Thyroid gland (tissue), 4 donors: ENCODE measurements at places on chromosomes 12 and 14. TPM values are rescaled to one million over a fixed set of nuclear protein-coding genes. Genes with fewer than 3 reads are reported as not detected.
A peak's percentile ranks its signal among the peaks of the same experiment; 100 is the strongest.

The DEGS2 gene
- 5.0 TPM for total RNA-seq

The PPFIA2 gene
- 2.0 TPM for total RNA-seq

The TPH2 gene
- not detected for total RNA-seq

GRCh38 chr12:127334912-127335644, 931.9 kb upstream of the TMEM132C start:
- H3K27ac ChIP-seq, result no peak overlapping the region
- H3K4me3 ChIP-seq, result no peak overlapping the region
- no peaks in the 10 kb centered on the region for H3K36me3 ChIP-seq
- no peak for DNase-seq

The CLEC4C gene
- total RNA-seq, result not detected

GRCh38 chr14:61266436-61266835, 14.7 kb downstream of the TMEM30B start:
- H3K27ac ChIP-seq, result no peak overlapping the region
- DNase-seq, result no peak
- no peaks in the 10 kb centered on the region for H3K27me3 ChIP-seq

GRCh38 chr14:64174922-64175782, 119.0 kb downstream of the ESR2 start:
- DNase-seq, result no peak
- H3K27me3 ChIP-seq, result no peaks in the 10 kb centered on the region
- no peaks in the 10 kb centered on the region for H3K4me1 ChIP-seq
- no peak overlapping the region for H3K4me3 ChIP-seq
- peak overlapping the region; percentile 9 for H3K27ac ChIP-seq

The RAD52 gene
- 27.4 TPM for total RNA-seq

- H3K4me1 ChIP-seq, result peaks cover 36% of the 10 kb centered on the region
- no peaks in the 10 kb centered on the region for H3K36me3 ChIP-seq
- H3K27ac ChIP-seq, result peak overlapping the region; percentile 99
- peak; percentile 54 for DNase-seq
These were observed 17.1 kb upstream of the TBX3 start for GRCh38 chr12:114701104-114701414.

DNA sequence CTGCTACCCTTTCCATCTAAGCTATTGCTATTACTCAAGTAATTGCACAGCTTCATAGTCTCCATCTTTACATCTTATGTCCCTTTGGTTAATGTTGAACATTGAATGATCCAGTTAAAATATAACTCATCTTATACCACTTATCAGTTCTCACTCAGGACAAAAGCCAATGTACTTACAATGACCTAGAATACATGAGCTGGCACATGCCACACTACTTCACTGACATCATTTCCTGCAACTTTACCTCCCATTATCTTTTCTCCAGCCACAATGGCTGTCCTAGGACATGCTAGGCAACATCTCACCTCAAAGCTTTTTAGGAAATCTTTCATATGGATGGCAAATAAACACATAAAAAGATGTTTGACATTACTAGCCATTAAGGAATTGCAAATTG, 309.2 kb downstream of the FOXG1 start:
- H3K4me1 ChIP-seq, result no peaks in the 10 kb centered on the region
- no peaks in the 10 kb centered on the region for H3K27me3 ChIP-seq
- DNase-seq, result no peak
- H3K4me3 ChIP-seq, result no peak overlapping the region

- no peaks in the 10 kb centered on the region for H3K27me3 ChIP-seq
- H3K27ac ChIP-seq, result no peak overlapping the region
- H3K36me3 ChIP-seq, result no peaks in the 10 kb centered on the region
These were observed 164.6 kb downstream of the TMEM117 start for GRCh38 chr12:44000309-44000952.

The DPY19L2 gene
- 63.4 TPM for total RNA-seq

GRCh38 chr12:72261885-72262284, 10.3 kb upstream of the TRHDE start:
- H3K36me3 ChIP-seq, result no peaks in the 10 kb centered on the region
- no peak for DNase-seq
- H3K4me3 ChIP-seq, result no peak overlapping the region
- no peaks in the 10 kb centered on the region for H3K27me3 ChIP-seq

DNA sequence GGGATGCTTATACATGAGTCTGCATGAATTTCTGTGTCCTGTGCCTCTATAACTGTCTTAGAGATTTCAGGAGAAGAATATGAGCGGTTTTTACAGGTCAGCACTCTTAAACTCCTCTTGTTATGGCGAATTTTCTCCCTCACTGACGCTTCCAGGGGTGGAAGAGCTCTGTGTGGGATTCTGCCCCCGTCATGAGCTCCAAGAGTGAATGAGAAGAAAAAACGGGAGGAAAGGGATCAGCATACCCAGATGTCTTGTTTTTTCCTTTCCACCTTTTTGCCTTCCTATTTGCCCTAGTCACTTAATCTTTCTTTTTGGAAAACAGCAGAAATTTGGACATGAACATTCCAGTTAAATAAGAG, 651 bp downstream of the PFKM start:
- H3K27me3 ChIP-seq, result no peaks in the 10 kb centered on the region
- peaks cover 10% of the 10 kb centered on the region for H3K4me1 ChIP-seq
- DNase-seq, result no peak
- H3K27ac ChIP-seq, result peak overlapping the region; percentile 52
- H3K36me3 ChIP-seq, result no peaks in the 10 kb centered on the region

- no peaks in the 10 kb centered on the region for H3K36me3 ChIP-seq
- DNase-seq, result peak; percentile 82
- H3K4me1 ChIP-seq, result peaks cover 15% of the 10 kb centered on the region
- no peak within 1 kb of the TSS for H3K4me3 ChIP-seq
- H3K27me3 ChIP-seq, result no peaks in the 10 kb centered on the region
These were observed at the start of gene SDS for GRCh38 chr12:113403435-113404415. Gene SDS (minus strand): TSS chr12:113403887. CDS start chr12:113399708, 4,179 bp downstream.

The WNT5B gene
- 4.3 TPM for total RNA-seq

- no peaks in the 10 kb centered on the region for H3K36me3 ChIP-seq
- DNase-seq, result no peak
- no peak overlapping the region for H3K4me3 ChIP-seq
- no peaks in the 10 kb centered on the region for H3K27me3 ChIP-seq
These were observed 227.1 kb downstream of the C12orf50 start for GRCh38 chr12:87801860-87802720.

DNA sequence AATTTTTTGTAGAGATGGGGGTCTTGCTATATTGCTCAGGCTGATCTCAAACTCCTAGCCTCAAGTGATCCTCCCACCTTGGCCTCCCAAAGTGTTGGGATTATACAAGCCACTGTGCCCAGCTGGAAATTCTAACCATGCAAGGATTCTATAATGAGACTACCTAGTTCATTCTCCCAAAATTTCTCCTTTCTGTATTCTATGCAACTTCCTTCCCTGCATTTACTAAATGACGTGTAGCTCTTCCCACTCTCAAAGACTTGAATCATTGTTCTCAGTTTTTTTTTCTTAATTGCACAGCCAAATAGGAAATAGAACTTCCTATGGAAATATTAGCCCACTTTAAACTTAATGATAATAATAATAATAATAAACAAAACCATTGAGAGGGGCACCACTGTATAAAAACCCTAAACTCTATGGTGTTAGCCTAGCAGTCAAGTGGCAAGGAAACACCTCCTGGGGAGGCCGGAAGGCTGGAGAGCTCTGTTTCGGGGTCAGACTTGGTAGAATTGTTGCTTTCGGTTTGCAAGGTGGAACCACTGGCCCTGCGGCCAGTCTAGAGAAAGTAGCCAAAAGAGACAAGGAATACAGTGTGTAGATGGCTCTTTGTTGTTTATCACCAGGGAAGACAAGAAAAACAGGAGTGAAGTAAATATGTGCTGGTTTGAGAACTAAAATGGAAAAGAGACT, 40.0 kb upstream of the TESC start:
- no peak overlapping the region for H3K27ac ChIP-seq
- peaks cover 15% of the 10 kb centered on the region for H3K4me1 ChIP-seq

The SDS gene
- total RNA-seq, result 1.4 TPM

The BICDL1 gene
- 10.5 TPM for total RNA-seq

DNA sequence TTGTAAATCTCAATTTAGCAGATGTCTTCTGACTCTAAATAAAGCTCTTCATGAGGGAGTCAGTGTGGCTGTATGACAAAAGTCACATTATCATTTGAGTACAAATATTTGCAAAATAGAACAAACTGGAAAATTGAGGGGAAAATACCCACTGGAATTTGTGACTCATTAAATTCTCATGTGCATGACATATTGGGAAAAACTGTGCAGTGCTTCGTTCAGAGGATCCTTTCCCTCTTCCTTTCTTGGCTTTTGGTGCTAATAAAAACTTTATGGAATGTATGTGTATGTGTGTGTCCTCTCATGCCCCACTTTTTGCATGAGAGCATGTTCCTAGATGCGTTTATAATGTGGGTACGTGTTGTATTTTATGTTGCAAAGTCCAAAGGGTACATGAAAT, 267.8 kb downstream of the KTN1 start:
- no peaks in the 10 kb centered on the region for H3K36me3 ChIP-seq
- no peak overlapping the region for H3K27ac ChIP-seq
- DNase-seq, result no peak
- no peaks in the 10 kb centered on the region for H3K27me3 ChIP-seq

DNA sequence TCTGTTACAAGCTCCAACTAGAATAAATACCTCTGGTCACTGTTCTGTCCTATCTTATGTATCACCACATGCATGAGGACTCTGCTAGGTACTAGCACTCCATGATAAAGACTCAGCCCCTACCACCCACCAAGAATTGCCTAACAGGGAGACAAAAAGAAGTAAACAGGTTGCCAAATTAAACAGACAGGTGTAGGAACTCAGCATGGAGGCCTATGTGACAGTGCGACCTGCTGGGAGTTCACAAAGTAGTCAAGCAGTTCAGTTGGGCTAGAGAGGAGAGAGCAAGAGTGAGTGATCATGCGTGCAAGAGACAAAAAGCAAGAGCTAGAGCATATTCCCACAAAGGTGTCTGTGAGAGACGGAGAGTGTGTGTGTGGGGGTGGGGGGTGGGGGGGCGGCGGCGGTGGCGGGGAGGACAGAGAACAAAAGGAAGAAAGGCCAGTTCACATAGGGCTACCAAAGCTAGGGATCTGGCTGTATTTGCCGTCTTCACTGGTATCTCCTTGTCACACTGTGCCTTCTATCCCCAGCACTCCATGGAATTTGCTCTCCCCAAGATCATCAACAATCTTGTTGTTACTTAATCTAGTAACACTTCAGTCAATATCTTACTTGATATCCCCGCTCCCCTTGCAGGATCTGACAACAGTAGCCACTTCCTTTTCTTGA, 81.2 kb downstream of the SPPL3 start:
- H3K4me1 ChIP-seq, result peaks cover 16% of the 10 kb centered on the region
- no peaks in the 10 kb centered on the region for H3K27me3 ChIP-seq
- H3K36me3 ChIP-seq, result no peaks in the 10 kb centered on the region
- H3K4me3 ChIP-seq, result no peak overlapping the region
- DNase-seq, result no peak

DNA sequence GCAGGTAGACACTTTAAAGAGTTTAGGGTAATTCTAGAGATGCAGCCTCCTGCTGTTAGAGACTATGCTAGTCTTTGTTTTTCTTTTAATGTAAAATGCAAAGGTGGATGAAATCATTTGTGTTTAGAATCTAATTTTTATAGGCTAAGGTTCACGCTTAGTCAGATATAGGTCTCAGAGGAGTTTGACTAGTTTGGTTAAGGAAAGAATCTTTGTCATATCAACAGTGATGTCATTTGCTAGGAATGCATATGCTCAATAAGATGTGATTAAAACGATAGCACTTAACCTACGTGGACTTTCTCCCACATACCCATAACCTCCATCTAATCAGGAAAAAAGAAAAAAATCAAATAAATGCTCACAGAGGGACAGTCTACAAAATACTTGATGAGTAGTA, 859.3 kb upstream of the ATXN7L3B start:
- H3K27me3 ChIP-seq, result no peaks in the 10 kb centered on the region
- H3K27ac ChIP-seq, result no peak overlapping the region
- no peak overlapping the region for H3K4me3 ChIP-seq
- no peaks in the 10 kb centered on the region for H3K4me1 ChIP-seq
- DNase-seq, result no peak
- no peaks in the 10 kb centered on the region for H3K36me3 ChIP-seq

DNA sequence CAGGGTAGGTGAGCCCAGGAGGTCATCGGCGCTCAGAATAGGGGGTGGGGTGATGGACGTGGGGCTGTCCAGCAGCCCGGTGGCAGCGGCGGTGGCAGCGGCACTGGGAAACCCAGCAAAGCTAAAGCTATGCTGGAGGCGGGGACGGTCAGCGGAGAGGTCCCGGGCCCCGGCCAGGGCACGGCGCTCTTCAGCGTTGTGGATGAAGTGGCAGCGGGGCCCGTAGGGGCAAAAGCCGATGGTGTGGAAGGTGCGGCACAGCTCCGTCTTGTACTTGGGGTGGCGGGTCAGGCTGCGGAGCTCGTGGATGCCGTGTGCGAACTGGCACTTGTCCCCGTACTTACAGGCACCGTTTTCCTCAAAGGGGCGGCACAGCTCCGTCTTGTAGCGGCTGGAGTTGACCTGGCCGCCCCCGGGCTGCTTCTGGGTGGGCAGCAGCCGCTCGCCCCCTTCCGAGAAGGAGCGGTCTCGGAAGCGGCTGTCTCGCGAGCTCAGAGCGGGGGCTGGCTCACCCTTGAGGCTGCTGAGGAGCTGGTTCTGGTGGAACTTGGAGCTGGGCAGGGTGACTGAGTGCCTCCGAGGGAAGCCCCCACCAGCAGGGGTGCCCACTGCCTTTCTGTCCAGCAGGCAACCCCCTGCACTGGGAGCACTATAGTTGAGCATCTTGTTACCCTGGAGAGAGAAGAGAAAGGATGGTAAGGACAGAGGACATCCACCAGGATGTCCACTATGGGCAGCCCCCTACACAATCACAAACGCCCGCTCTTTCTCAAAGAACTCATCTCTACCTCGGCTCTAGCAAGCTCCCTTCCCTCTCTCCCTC, 2.8 kb downstream of the ZFP36L1 start:
- DNase-seq, result peak; percentile 29
- H3K4me3 ChIP-seq, result peak overlapping the region; percentile 77
- peaks cover 18% of the 10 kb centered on the region for H3K4me1 ChIP-seq
- H3K27ac ChIP-seq, result peak overlapping the region; percentile 99
- peaks cover 22% of the 10 kb centered on the region for H3K36me3 ChIP-seq

GRCh38 chr12:57526477-57527126, 4.0 kb downstream of the MBD6 start:
- no peak for DNase-seq
- no peak overlapping the region for H3K4me3 ChIP-seq
- H3K4me1 ChIP-seq, result peaks cover 46% of the 10 kb centered on the region
- H3K36me3 ChIP-seq, result peaks cover 53% of the 10 kb centered on the region

DNA sequence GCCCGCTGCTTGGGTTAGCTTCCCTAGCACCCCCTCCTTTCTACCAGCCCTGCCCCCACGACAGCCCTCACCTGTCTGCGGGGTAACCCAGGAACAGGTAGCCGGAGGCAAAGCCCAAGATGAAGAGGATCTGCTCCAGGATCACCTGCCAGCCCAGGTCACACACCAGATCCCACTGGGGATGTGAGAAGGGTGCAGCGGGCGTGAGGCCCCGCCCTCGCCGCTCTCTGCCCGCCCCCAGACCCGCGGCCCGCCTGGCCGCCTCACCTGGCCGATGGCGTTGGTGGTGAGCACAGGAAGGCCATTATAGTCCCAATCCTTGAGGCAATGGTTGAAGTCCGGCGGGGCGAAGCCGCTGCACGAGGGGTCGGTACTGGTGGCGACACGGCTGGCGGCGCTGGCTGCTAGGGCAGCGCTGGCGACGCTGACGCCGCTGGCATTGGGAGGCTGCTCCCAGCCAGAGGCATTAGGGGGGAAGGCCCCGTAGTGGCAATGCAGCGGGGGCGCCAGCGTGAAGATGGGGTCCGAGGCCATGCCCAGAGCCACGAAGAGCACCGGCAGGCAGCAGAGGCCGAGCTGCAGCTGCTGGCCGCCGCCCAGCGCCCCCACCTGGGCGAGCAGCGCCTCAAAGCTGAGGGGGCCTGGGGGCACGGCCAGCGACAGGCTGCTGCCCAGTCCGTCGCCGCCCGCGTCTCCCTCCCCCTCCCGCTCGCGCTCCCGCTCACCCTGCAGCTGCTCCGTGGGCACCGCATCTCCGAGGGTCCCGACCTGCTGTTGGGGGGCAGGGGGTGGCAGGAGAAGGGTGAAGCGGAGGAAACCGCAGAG, 794 bp downstream of the SLC22A17 start:
- H3K4me1 ChIP-seq, result peaks cover 12% of the 10 kb centered on the region
- H3K27ac ChIP-seq, result no peak overlapping the region
- peak; percentile 32 for DNase-seq
- H3K27me3 ChIP-seq, result no peaks in the 10 kb centered on the region
